ENCODE measurements at places on chromosomes 1 and 21. TPM values are rescaled to one million over a fixed set of nuclear protein-coding genes. Genes with fewer than 3 reads are reported as not detected.

DNA sequence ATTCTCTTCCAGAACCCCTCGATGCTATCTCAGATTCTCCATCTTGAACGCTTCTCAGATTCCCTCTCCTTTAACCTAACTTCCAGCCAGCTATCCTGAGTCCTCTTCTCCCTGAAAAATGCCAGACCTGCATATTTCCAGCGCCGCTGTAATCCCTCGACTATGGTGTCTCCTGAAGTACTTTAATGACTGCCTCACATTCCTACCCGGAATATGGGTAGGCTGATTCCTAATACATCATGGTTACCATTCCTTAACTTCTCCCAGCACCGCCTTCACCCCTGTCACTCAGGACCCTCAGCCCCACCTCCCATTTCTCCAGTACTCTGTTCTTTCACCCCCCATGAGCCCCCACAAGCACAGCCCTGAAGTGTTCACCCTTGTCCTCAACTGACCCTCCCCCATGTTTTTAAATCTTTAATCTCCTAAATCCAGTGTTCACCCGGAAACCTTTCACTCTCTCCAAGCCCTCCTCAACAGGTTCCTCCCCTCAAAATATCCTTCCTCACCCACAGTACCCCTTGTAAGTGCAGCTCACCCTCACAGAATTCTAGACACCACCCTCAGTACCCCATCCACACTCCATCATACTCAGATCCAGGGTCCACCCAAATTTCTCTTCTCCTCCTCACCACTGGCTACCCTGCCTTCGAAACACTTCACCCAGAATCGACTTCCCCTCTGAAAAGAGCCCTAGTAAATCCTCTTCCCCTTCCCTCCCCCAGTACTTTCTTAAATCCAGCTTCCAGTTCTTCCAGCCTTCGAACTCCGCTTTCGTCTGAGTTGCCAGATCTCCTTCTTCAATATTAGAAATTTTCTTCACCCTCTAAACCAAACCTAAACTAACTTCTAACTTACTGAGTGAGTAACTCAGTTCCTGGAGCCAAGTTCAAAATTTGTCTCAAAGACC is 922 bp downstream of the CPT2 start:
- no peak for DNase-seq
- peaks cover 23% of the 10 kb centered on the region for H3K4me1 ChIP-seq
- peak overlapping the region; percentile 91 for H3K4me3 ChIP-seq

GRCh38 chr1:161073474-161074121 is 3.9 kb upstream of the ARHGAP30 start:
- no peaks in the 10 kb centered on the region for H3K4me1 ChIP-seq
- no peaks in the 10 kb centered on the region for H3K27me3 ChIP-seq
- H3K36me3 ChIP-seq, result no peaks in the 10 kb centered on the region
- no peak overlapping the region for H3K27ac ChIP-seq
- H3K4me3 ChIP-seq, result no peak overlapping the region
- DNase-seq, result no peak

Gene NLRP3
- 0.40 TPM for total RNA-seq

DNA sequence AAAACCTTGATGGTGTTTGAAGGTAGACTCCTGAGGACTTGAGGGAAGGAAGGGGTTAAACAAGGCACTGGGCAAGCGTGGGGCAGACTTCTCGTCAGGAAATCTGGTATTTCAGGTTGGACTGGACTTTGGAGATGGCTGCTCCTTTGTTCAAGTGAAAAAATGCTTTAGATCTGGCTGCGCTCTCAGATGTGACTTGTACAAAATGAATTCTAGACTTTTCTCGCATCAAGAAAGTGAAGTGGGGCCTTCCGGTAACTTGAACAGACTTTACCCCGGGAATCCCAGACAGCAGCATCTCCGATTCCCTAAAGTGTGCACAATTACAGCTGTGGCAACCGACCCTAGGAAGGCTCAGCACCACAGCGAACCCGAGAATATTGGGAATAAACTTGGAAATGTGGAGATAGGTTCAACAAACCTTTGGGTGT is 44.3 kb upstream of the ERRFI1 start:
- H3K27me3 ChIP-seq, result no peaks in the 10 kb centered on the region
- H3K27ac ChIP-seq, result peak overlapping the region; percentile 92
- H3K4me1 ChIP-seq, result peaks cover 22% of the 10 kb centered on the region
- DNase-seq, result peak; percentile 94

GRCh38 chr1:73511038-73511437 is 686.9 kb downstream of the LRRIQ3 start:
- H3K27ac ChIP-seq, result no peak overlapping the region
- H3K4me1 ChIP-seq, result no peaks in the 10 kb centered on the region
- no peaks in the 10 kb centered on the region for H3K27me3 ChIP-seq
- no peaks in the 10 kb centered on the region for H3K36me3 ChIP-seq
- DNase-seq, result no peak

DNA sequence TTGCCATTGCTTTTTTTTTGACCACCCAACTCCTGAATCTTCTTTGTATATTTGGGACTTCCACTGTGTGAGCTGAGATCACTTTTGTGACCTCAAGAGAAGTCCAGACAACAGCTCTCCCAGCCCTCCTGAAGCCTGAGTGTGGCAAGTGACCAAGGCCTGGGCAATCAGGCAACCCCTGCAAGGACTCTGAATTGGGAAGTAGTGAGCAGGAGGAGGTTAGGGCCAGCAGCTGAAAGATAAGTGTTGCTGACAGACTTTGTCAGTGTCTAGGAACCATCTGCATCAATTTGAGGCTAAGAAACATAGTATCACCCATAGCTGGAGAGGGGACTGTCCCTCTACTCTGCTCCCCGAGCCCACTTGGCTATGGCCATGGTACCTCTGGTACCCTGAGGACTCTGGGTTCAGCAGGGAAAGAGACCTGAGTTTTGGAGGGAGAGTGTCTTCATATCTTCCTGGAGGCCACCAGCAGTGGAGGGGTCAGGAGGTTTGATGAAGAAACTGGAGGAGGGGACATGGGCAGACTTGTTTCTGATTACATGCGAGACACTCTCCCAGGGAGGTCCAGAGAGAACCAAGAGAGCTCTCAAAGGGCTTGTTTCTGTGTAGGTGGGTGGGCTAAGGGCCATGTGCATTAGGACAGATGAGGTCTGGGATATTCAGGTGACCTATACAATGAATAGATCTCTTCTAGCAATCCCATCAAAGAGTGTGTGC is 147.0 kb upstream of the DNAH14 start:
- no peak overlapping the region for H3K4me3 ChIP-seq
- H3K36me3 ChIP-seq, result no peaks in the 10 kb centered on the region
- peaks cover 13% of the 10 kb centered on the region for H3K4me1 ChIP-seq
- DNase-seq, result no peak
- no peak overlapping the region for H3K27ac ChIP-seq

- no peaks in the 10 kb centered on the region for H3K27me3 ChIP-seq
- no peak for DNase-seq
- H3K27ac ChIP-seq, result no peak overlapping the region
- no peaks in the 10 kb centered on the region for H3K36me3 ChIP-seq
Observed at GRCh38 chr1:67209521-67209920, 43.3 kb downstream of the IL23R start.

- no peak overlapping the region for H3K27ac ChIP-seq
- no peaks in the 10 kb centered on the region for H3K27me3 ChIP-seq
- no peak overlapping the region for H3K4me3 ChIP-seq
- DNase-seq, result no peak
Observed at GRCh38 chr1:58722967-58723366, 23.1 kb upstream of the MYSM1 start.

DNA sequence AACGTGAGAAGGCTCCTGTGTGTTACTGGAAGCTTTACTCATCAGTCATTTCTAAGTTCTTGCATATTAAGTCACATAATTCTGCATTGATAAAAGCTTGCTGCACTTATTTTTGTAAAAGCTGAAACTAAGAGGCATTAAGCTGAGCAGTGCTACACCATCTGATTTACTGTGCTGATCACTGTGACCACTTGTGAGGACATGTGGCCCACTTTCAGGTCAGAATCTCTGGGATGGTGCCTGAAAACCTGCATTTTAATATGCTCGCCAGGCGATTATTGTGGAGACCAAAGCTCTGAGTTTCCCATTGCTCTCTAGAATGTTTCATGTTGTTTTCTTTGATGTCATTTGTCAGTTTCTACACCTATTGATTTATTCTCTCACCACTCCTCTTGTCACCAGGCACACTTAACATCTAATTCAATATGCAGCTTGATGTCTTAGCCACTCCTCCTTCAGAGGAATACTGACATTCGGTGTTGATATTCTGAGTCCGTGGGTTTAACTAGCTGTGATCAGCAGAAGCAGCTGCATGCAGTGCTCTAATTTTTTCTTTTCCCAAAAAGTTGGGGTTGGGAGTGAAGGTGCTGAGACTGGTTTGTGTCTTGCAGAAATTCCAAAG is 85.3 kb downstream of the RAVER2 start:
- no peak for DNase-seq
- no peak overlapping the region for H3K27ac ChIP-seq
- peaks cover 11% of the 10 kb centered on the region for H3K36me3 ChIP-seq
- 0 out of 2 replicates have a peak, but pooled peaks cover 8% of the 10 kb centered on the region for H3K4me1 ChIP-seq
- H3K4me3 ChIP-seq, result no peak overlapping the region

DNA sequence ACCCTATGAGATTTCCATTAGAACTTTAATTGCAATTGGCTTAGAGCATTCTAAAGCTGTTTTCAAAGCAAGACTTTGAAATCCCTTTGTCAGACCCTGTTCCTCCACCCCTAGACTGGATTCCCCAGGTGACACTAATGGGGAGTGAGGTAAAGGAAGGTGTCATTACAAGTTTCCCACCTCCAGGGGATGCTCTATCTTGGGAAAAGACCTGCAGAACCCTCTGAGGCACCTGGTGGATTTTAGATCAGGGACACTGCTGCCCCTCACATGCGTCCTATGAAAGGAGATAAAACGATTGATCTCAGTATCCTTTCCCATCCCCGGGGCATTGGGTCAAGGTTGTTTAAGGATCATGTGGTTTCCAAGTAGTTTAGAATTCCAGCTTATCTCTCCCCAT is 80.3 kb upstream of the RGS4 start:
- peaks cover 30% of the 10 kb centered on the region for H3K4me1 ChIP-seq
- H3K4me3 ChIP-seq, result no peak overlapping the region
- no peak overlapping the region for H3K27ac ChIP-seq
- no peak for DNase-seq
- no peaks in the 10 kb centered on the region for H3K36me3 ChIP-seq

GRCh38 chr1:197915260-197915861 is 1.8 kb upstream of the LHX9 start:
- H3K4me3 ChIP-seq, result peak overlapping the region; percentile 81
- peaks cover 4% of the 10 kb centered on the region for H3K4me1 ChIP-seq
- H3K27me3 ChIP-seq, result no peaks in the 10 kb centered on the region
- no peaks in the 10 kb centered on the region for H3K36me3 ChIP-seq

DNA sequence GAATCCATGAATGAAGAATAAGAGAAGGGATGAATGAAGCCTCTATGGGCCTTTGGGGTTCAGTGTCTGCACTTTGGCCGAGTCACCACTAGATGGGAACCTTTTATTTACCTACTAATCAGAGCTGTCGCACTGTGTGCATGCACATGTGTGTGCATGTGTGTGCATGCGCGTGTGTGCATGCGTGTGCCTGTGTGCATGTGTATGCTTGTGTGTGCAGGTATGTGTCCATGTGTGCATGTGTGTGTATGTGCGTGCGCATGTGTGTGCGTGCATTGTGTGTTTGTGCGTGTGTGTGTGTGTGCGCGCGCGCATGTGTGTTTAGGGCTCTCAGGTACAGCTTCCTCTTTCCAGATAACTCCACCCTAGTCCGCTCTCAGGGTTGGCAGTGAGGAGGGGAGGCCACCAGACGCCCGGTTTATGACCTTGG is 20.4 kb upstream of the UBXN10 start:
- no peaks in the 10 kb centered on the region for H3K27me3 ChIP-seq
- H3K4me1 ChIP-seq, result peaks cover 25% of the 10 kb centered on the region
- H3K36me3 ChIP-seq, result no peaks in the 10 kb centered on the region
- DNase-seq, result peak; percentile 62
- H3K4me3 ChIP-seq, result 0 out of 2 replicates have a peak overlapping the region, but pooled peaks have one; percentile 25

DNA sequence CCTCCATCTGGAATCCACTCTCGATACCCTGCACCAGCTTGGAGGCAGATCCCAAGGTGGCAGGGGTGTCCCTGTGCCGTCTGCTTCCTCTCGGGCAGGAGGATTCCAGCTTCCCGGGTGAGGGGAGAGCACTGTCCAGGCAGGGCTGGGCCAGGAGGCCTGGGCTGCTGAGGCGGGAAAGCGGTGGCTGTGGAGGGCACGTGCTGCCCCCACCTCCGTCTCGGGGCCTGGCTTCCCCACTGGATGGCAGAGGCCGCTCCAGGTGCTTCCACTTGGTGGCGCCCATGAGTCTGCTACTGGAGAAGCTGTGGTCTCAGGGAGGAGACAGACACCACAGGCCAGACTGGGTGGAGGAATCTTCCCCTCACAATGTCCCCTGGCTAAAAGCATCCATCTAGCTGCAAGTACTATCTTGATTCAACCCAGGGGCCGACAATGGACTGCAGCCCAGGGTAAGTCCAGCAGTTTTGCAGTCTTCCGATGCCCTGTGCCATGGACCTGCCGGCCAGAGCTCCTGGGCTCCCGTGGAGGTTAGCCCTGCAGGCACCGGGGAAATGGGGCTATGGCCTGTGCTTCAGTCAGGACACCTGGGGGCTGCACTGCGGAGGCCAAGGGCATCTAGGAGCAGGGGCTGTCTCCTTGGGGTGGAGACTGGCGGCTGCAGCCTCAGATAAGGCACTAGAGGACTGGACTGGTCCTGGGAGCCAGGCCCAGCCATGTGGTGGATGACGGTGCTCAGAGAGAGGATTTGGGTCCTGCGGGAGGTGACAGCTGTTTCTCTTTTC is 41.3 kb upstream of the EIF4G3 start:
- no peak overlapping the region for H3K27ac ChIP-seq
- peak; percentile 40 for DNase-seq
- no peaks in the 10 kb centered on the region for H3K27me3 ChIP-seq
- H3K4me3 ChIP-seq, result no peak overlapping the region

- H3K27ac ChIP-seq, result no peak overlapping the region
- H3K4me1 ChIP-seq, result no peaks in the 10 kb centered on the region
- peaks cover 17% of the 10 kb centered on the region for H3K27me3 ChIP-seq
- H3K4me3 ChIP-seq, result no peak overlapping the region
- no peaks in the 10 kb centered on the region for H3K36me3 ChIP-seq
- DNase-seq, result no peak
Observed at GRCh38 chr21:14519000-14519399, 27.1 kb downstream of the SAMSN1 start.

DNA sequence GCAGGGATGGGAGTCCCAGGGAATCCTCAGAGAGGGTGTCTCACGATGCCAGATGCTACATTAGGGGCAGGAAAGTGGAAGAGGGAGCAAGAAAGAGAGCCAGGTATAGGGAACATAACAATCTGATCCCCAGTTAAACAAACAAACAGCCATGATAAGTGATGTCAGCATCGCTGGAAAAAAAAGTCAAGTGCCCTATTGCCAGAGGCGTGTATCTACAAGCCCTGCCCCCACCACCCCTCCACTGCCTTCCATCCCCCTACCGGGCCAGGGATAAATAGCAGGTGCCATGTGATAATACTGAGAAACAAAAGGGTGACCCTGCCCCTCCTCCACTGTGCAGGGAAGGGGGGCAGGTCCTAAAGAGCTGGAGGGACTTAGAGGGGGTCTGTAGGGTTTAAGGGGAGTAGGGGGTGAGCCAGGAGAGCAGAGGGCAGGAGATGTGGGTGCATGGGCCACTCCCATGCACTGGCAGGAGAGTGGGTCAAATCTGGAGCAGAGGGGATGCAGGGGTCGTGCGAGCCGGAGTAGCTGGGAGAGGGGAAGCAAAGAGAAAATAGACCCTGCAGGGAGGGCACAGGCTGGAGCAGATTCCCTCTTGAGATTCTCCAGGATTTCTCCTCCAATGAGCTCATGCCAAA is 3.4 kb downstream of the SLC26A9 start:
- no peak overlapping the region for H3K4me3 ChIP-seq
- peaks cover 38% of the 10 kb centered on the region for H3K27me3 ChIP-seq
- H3K27ac ChIP-seq, result no peak overlapping the region
- peak; percentile 35 for DNase-seq

Gene ADGRB2
- 15.7 TPM for total RNA-seq
